ENCODE measurements at places on chromosomes 3 and 15. TPM values are rescaled to one million over a fixed set of nuclear protein-coding genes. Genes with fewer than 3 reads are reported as not detected.

STAC gene
- 7.4 TPM for total RNA-seq

NXPE3 gene
- 5.0 TPM for total RNA-seq

COL7A1 gene
- total RNA-seq = 0.32 TPM

RASGRP1 gene
- total RNA-seq = 0.57 TPM

IP6K1 gene
- total RNA-seq = 66.0 TPM

SLC9C1 gene
- 0.13 TPM for total RNA-seq

CGNL1 gene
- 1.9 TPM for total RNA-seq

CPA3 gene
- total RNA-seq = 1.5 TPM

RYR3 gene
- under 0.01 TPM for total RNA-seq

RNF7 gene
- total RNA-seq = 37.9 TPM

SLC51B gene
- not detected for total RNA-seq

CXCR6 gene
- not detected for total RNA-seq

PRR20G gene
- not detected for total RNA-seq

SERINC4 gene
- not detected for total RNA-seq

CYP1A2 gene
- not detected for total RNA-seq

IMPG2 gene
- 0.16 TPM for total RNA-seq

SLC9A9 gene
- 0.81 TPM for total RNA-seq

TMEM89 gene
- not detected for total RNA-seq

GOLGA8Q gene
- 0.76 TPM for total RNA-seq

CCDC13 gene
- total RNA-seq = 0.57 TPM

ROBO2 gene
- total RNA-seq = under 0.01 TPM

RGMA gene
- total RNA-seq = not detected

PLA2G4D gene
- not detected for total RNA-seq

CNTN4 gene
- total RNA-seq = not detected

AEN gene
- total RNA-seq = 80.6 TPM

RPL35A gene
- total RNA-seq = 741 TPM

KLHL24 gene
- 62.7 TPM for total RNA-seq

PRR23C gene
- not detected for total RNA-seq

RBP2 gene
- not detected for total RNA-seq

ALG3 gene
- 43.5 TPM for total RNA-seq

DHFR2 gene
- total RNA-seq = 1.1 TPM

ZNF660 gene
- 0.49 TPM for total RNA-seq
